ENCODE measurements at places on chromosomes 7 and 10.

DNA sequence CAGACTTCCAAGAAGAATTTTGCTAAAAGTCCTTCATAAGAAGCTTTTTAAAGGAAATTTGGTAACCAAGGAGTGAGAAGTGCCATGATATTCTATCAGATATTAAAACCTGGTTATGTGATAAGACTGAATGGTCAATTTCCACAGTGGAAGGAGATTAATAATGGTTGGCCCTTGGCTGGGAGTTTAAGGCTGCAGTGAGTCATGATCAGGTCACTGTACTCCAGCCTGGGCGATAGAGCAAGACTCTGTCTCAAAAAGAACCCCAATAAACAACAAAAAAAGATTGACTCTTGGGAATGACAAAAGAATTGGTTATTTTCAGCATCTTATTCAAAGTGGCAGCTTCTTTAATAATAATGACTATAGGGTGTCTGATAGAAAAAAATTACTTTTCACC lies 37.2 kb downstream of the EXOC4 start:
- DNase-seq = no peak

GRCh38 chr10:73234695-73235094 lies 12.4 kb downstream of the DNAJC9 start:
- no peak for DNase-seq

DNA sequence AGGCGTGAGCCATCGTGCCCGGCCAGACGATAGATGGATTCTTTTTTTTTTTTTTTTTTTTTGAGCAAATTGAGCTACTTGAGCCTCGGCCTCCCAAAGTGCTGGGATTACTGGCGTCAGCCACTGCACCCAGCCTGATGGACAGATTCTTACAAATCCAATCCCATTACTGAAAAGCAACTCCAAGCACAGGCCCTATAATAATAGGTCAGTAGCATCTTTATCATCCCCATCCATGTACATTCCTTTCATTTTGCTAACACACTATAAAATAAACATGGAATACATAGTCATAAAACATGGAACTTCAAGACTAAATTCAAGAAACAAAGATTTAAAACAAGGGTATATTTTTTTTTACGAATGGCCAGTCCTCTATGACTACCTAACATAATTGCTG lies 16.0 kb upstream of the RSBN1L start:
- DNase-seq = no peak

DNA sequence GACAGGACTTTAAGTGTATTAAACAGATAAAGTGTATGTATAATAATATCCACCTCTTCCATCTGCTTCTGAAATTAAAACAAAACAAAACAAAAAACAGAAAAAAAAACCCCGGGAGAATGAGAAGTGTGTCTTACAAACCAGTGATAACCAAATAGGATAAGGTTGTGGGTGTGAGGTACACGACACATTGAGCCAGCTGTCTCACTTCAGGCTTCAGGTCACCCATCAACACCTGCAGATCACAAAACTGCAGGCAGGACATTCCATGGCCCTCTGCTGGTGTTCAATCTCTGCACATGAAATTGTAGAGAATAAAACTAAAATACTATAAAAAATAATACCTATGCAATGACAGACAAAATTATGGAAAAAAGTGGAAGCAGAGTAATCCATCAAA lies 339.9 kb downstream of the SFMBT2 start:
- no peak for DNase-seq

DNA sequence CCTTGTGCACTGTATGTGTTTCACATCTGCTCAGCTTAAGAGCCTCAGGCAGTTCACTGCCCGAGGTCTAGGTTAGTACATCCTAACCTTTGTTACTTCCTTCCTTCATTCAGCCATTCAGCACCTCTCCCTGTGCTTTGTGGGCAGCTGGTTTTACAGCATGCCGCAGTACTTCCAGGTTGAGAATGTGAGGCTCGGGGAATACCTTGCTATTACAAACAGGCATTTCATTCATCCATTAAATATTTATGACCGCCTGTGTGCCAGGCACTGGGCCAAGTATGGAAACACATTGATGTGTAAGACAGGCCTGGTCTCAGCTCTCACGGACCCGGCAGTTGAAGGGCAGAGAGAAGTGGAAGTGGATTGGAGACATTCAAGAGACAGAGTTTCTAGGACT lies 82.4 kb downstream of the SHH start:
- no peak for DNase-seq
